ENCODE measurements at places on chromosomes 16 and 17. TPM values are rescaled to one million over a fixed set of nuclear protein-coding genes. Genes with fewer than 3 reads are reported as not detected.

Gene IL17C
- total RNA-seq: not detected

DNA sequence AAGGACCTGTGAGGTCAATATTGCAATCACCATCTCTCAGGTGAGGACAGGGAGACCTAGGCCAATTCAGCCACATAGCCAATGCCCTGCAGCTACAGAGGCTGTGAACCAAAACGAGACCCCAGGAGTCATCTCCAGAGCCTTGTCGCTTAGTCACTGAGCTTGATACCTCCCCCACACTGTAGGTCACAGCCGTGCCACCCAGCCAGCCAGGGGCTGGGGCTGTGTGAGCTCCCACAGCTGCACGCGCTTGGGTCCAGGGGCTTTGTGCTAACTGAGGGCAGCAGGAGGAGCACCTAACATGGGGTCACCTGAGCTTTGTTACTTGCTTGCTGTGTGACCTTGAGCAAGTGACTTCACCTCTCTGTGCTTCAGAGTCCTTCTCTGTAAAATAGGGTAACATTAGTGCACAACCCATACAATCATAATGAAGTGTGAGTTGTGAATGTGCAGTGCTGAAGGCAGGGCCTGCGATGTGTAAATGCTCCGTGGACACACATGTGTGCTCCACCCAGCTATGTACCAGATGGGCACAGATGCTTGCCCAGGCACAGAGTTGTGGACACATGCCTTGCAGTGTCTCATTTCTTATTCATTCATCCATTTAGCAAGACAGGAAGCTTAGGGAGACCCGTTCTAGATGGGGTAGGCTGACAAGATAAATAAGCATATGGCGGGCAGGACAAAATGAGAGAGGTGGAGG is 25.9 kb downstream of the SBK1 start:
- no peak for DNase-seq

DNA sequence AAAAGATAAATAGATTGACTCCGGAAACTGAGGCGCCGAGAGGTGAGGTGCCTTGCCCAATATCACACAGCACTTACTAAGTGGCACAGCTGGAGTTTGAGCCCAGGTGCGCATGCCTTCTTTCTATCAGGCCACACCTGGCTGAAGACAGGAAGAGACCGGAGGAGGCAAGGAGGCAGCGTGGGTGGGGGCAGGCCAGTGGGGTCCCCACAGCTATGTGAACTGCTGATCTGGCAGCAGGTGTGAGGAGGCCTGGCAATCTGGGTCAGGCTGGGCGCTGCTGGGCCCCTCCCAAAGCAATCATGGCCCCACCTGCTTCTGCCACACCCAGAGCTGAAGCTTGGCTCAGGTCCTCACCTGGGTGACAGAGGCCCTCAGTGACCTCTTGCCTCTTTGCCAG is 1.9 kb upstream of the GDPD3 start:
- no peak for DNase-seq

DNA sequence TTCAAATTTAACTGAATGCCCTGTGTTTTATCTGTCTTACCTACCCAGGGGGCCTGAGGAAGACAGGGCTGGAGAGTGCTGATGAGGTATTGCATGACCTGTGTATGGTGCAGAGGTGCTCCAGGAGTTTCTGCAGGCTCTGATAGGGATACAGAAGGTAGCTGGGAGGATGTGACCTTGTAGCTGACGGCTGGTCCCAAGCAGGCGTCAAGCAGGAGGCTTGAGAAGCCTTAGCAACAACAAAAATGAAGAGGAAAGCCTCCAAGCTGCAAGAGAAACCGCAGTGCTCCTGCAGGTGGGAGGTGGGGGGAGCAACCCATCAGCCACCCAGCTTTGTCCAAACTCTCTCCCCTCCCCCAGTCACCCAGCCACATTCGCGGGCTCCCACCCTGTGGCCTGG is 40.4 kb downstream of the LAT start:
- DNase-seq: no peak

DNA sequence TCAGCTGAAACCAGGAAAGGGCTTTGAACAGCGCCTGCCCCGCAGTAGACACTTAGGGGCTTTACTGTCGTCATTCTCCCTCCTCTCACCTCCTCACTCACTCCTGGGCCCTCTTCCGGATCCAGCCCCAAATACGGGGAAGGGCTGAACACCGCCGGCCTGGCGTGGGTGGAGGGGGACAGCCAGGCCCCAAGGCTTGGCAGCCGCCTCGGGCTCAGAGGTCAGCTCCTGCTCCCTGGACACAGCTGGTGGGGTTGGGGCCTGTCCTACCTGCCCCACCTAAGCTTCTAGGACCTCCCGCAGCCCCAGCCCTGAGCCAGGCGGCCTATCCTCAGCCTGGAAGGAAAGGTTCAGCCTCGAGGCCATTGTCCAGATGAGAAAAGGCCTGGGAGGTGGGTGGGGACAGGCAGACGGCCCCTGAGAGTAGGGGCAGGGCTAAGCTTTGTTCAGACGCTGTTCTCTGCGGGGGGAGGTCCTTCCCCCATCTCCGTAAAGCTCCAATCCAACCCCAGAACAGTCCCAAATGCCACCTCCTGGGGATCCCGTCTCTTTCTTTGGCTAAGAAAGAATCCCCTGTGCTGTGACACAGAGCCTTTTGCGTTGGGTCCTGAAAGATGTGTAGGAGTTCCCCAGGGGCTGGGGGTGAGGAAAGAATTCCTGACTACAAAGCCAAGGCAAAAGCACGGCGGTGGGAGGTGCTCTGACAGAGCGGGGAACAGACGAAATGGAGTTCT is 881 bp upstream of the LLGL1 start:
- DNase-seq: no peak
